ENCODE measurements at places on chromosomes 1 and 21.

- DNase-seq = peak; percentile 77
Observed at GRCh38 chr1:93447481-93448291, at the start of gene FNBP1L. FNBP1L (plus strand) TSS chr1:93448118; CDS start chr1:93448282, 164 bp downstream.

GRCh38 chr1:92037400-92037799 is 7.6 kb downstream of the EPHX4 start:
- no peak for DNase-seq

- DNase-seq = no peak
Observed at GRCh38 chr1:18066576-18066975, 41.0 kb upstream of the IGSF21 start.

DNA sequence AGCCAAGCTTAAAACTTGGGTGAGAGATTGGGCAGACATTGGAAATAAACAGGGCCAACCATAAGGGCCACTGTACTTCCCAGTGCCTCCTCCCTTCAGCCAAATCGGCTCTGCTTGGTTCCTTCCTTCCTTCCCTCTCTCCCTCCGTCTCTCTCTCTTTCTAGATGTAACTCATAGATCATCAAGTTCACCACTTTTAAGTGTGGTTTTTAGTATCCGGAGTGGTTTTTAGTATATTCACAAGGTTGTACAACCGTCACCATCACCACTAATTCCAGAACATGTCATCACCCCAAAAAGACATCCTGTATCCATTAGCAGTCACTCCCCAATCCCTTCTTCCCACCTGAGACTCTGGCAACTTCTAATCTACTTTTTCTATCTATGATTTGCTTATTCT is 51.0 kb downstream of the MYSM1 start:
- DNase-seq = no peak

DNA sequence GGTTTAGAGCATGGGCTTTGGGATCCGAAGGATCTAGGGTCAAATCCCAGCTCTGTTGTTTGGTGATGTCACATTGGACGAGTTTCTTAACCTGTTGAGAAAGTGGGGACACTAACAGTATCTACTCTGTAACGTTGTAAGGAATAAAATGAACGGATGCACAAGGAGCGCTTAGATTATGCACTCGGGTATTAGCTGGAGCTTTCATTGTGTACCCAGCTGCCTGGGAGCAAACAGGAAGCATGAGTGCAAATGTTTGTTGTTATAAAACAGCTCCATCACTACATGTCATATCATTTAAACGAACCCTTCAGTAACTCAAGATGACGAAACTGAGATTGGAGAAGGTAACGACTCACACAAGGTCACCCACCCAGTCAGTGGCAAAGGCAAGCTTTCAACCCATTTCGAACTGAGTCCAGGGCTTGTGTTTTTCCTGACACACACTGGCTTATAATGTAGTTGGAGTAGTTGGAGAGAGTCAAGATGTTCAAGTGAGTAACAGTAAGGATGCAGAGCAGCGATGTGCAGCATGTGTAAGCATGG is 16.2 kb upstream of the SLC6A17 start:
- DNase-seq = no peak

DNA sequence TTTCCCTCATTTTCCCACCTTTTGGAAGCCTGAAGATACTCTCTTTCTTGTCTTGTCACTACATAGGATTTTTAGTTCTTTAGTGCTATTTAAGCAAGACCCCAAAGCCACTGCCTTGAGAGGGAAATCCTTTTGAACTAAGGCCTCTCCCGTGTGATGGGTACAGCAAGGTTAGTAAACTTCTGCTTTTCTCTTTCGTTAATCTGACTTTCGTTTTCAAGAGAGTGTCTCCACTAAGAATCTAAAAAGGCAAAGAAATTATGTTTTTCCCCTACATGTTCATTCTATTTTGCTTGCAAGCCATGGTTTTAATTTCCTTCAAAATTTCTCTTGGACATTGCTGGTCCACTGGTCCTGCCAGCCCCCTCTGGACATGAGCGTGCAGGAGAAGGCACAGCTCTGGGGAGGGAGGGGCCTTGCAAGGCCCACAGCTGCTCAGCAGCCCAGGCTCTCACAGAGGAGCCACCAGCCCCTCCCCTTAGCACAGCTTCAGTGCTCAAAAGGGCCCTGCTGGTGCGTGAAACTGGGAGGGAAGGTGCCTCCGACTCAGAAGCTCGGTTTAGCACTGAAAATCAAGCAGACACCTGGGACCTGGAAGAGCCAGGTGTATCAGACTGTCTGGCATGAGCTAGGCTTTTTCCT is 210.9 kb upstream of the GALNT2 start:
- no peak for DNase-seq

DNA sequence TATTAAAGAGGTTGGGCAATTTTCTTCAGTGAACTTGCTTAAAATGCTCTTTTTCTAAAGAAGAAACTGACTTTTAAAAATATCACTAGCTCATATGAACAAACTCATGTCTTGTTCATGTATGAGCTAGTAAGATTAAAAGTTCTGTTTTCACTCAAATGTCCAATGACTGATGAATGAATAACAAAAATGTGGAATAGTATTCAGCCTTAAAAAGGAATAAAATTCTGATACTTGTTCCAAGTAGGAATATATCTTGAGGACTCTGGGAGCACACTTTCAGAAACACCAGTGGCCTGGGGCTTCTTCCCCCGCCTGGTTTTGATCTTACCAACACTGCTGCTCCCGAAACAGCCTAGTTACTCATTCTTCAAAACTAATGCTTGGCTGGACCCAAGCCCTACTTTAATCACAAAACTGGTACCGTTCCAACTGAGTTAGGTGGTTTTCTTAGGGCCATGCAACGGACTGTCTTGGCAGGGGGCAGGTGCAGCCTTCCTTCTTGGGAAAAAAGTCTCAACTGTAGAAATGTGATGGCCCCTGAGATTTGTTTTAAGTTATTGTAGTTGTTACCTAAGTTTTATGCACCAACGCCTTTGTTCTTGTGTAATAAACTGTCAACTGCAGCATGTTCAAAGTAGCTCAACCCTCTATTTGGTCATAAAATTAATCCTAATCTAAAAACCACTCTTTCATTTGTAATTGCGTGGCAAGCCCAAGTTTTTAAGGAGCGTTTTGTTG is 116.0 kb downstream of the ETS2 start:
- no peak for DNase-seq

DNA sequence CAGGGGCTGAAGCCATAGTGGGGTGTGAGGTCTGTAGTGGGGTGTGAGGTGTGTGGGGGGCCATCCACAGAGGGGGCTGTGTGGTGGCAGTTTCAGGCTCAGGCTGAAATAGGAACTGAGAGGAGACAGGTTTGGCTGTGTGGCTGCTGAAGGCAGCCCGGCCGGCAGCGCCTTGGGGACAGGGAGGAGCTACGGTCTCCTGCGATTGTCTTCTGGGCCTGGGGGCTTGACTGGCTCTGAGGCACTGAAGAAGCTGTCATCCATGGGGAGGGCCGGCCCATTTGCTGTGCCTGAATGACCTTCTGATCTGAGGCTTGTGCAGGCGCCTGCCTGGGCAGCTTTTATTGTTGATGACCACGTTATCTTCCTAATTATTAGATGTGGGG is 10.0 kb upstream of the TTC34 start:
- no peak for DNase-seq

DNA sequence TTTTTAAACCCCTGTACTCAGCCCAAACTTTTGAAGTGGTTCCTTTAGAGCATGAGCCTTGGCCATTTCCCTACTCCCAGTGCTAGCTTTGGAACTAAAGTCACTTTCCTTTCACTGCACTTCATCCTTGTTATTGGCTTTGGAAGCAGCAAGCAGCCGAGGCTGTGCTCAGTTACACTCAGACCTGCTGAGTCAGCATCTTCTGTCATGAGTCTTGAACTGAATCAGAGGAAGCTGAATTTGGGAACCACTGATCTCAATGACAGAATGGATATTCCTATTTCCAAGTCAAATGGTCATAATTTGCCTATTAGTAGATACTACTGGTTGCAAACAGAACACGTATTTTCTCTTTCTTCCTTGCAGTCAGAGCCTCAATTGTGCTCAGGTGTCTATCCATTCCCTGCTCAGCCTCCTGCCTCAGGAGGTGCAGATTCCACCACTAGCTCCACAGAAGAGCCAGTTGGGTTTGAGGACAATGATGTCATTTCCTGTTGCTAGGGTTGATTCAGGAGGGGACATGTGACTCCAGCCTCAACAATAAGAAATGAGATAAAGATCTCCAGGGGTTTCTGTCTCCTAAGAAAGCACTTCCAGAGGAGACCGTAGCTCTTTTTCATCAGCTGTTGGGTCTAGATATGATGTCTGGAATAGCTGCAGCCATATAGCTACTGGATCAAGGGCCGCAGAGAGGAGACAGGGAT is 44.9 kb upstream of the NTPCR start:
- no peak for DNase-seq

DNA sequence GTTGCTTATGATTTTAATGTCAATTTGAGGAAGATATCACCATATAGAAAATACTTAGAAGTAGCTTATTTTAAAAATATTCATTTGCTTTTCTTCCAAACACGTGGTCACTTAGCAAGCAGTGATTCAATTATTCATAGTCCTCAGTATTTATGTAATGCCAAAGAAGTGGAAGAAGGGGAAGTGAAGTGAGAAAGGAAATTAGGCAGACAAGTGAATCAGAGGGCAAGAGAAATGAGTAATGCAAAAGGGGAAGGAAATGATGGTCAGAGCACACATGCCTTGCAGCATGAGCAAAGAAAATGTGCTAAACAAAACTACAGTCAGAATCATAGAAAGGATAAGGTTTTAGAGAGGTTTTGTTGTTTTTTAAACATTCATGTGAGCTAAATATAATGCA is 31.8 kb downstream of the SDCCAG8 start:
- no peak for DNase-seq

- DNase-seq = no peak
Observed at GRCh38 chr1:74587888-74588287, 75.5 kb upstream of the LRRC53 start.

DNA sequence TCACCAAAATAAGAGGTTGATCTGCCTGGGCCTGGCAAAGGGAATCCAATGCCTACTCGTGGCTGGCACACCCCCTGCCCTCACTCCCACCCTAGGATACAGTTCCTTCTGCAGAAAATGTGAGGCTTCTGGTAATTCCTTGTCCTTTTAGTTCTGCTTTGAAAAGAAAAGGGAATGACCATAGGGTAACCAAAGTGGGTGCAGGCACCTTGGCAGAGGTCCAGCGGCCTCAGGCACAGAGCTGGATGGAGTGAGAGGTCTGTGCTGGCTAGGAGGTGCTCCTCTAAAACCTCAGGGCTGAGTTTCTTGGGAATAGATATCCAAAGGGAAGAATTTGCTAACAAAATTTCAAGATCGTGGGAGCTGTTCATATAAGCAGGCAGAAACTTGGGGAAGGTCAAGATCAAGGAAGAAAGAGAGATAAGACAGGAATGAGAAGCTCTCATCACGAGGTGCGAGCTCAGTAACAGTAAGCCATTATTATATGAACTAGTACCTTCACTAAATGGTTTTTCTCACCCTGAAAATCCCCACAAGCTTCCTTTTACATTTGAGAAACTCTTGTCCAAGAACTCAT is 293.1 kb upstream of the LYPLAL1 start:
- DNase-seq = no peak

GRCh38 chr1:116988908-116989307 is 12.7 kb upstream of the CD101 start:
- DNase-seq = no peak

DNA sequence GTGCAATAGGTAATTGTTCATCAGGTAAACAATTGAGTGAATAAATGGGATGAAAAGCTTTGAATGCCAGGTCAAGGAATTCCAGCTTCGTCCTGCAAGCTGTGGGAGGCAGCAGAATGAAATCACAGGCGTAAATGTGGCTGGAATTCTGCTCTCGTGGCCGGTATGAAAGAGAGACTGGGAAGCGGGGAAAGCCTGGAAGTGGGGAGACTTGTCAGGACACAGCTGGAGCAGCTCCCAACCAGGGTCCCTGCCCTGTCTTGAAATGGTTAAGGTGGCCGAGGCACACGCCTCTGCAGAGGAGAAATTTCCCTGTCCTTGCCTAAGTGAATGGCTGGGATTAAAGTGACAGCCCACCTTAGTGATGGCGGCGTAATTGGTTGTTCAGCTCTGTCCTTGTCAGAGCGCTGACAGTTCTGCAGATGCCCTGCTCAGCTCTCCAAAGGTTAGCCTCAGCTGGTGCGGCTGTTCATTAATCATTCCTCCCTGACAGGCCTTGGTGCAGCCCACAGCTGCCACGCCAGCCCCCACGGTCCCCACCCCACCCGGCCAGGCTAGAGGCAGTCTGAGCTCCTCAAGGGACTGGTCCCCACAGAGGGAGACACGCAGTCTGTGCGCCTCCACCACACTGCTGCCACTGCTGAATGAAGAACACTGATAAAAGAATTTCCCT is 398.3 kb upstream of the POU3F1 start:
- no peak for DNase-seq

DNA sequence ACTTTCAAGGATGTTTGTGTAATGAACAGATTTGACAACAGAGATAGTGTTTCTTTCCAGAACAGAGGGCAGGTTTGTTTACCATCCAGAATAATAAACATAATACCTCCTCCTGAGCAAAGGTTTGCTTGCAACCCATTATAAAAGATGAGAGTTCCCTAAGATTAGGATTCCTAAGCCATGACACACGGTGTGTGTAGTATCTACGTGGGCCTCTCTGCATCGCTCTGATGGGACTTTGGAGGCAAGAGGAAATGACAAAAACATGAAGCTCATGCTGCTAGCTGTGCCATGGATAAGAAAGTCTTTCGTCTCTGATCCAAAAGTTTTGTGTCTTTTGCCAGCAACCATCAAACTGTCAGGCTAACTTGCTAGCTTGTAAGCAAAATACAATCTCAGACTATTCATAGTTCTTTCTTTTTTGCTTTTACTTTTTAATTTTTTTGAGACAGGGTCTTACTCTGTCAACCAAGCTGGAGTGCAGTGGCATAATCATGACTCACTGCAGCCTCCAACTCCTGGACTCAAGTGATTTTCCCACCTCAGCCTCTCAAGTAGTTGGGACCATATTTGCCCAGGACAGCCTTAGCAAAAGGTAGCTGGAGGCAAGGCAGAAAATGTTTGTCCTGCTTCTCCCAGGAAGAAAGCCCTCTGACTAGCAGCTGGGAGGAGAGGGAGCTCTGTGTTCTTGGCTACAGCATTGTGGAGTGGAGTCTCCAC is 81.1 kb downstream of the LHX4 start:
- DNase-seq = no peak

- DNase-seq = no peak
Observed at GRCh38 chr1:14748977-14749376, 150.5 kb downstream of the KAZN start.
